CD4-positive, alpha-beta T cell treated with Interleukin-21 for 1 hour (primary cell): ENCODE measurements at places on chromosomes 2 and 18.

DNA sequence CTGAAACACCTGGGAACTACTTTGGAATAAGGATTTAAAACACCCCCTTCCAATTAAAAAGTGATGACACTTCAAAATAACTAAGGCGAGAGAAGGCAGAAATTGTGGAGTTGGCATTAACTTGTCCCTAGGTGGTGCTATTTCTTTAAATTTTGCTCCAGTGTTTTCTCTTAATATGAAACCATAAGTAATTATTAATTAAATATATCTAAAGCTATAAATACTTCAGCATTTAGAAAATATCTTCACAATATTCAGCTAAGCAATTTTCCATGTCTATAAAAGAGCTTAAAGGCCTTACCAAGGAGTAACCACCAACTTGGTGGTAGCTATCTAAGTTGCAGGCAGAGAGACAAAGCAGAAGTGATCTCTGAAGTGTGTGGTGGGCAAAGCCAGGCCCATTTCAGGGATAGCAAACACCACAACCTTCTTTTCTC is 186.8 kb upstream of the PGAP1 start:
- DNase-seq: peak; percentile 51

GRCh38 chr18:6868033-6868432 is 138.5 kb downstream of the ARHGAP28 start:
- no peak for DNase-seq

DNA sequence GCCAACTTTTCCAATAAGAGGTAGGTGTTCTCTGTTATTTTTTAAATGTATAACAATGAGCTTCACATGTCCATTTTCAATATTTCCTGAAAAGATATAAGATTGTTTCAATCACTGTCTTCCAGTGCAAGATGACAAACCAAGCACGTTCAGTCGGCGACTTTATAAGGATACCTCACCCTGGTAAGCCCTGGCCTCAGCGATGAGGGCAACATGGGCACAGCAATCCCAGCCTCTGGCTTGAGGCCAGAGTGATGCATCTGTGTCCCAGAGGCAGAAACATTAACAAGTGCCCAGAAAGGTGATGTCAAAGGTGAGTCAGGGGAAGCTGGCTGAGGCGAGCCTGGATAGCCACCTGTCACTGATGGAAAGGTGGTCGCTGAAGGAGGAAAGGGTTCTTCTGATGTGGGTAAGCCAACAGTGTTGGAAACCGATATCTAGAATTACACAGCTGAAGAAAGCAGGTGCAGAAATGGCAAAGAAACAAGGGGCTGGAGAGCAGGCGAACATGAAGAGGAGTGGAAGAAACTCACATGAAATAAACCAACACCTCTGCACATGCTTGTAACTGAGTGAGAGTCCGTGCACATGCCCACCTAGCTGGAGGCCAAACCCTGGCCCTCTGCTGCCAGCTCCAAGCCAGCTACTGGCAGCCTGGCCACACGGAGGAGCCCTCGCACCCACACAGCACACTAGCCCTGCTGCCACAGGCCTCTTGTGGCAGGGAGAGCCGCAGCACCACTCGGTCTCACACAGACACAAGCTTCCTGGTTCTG is 65.5 kb downstream of the FBXO15 start:
- DNase-seq: peak; percentile 62

DNA sequence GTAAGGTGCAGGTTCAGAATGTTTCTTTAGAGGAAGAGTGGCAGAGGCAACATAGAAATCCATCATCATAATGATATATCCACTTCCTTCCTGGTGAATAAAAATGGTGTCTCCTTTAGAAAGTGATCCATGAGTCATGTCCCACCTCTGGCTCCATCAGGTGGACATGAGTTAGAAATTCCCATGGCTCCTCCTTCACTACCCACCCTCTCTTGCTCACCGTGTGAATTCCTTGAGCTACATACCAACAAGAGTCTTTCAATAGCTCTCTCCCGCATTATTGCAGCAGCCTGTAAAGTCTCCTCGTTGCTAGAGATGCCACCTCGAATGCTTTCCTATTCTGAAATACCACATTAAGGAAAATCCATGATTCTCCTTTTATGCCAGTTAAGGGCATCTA is 317.6 kb downstream of the LNPK start:
- DNase-seq: no peak

DNA sequence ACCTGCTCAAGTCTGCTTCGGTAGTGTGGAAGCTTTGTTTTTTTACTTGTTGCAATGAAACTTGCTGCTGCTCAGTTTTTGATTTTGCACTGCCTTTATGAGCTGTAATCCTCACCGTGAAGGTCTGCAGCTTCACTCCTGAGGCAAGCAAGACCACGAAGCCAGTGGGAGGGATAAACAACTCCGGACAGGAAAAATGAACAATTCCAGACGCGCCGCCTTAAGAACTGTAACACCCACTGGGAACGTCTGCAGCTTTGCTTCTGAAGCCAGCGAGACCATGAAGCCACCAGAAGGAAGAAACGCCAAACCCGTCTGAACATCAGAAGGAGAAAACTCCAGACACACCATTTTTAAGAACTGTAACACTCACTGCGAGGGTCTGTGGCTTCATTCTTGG is 245.7 kb upstream of the REG3G start:
- DNase-seq: no peak

- no peak for DNase-seq
Measured at GRCh38 chr2:112520234-112520783, 22.0 kb upstream of the POLR1B start.

DNA sequence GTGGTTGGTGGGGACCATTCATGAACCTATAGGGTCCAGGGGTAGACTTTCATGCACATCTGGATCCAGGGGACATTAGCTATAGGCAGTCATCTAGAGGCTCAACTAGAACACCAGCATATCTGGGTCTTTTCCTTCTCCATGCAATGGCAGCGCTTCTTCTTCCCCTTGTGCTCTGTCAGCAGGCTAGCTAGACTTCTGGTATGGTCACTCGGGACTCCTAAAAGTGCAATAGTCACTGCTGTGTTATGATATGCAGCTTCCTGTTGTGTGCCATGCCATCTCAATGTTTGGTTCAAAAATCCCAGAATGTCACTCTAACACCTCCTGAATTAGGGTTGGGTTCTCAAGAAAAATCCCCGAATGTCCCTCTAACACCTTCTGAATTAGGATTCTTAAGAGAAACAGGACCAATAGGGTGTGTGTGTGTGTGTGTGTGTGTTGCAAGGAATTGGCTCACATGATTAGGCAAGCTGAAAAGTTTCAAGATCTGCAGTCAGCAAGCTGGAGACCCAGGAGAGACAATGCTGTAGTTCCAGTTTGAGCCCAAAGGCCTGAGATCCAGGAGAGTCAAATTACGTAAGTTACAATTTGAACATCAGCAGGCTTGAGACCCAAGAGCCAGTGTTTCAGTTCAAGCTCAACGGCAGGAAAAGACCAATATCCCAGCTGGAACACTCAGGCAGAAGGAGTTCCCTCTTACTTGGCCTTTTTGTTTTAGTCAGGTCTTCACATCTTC is 97.1 kb upstream of the LTBP1 start:
- DNase-seq: no peak

- no peak for DNase-seq
Measured at GRCh38 chr2:195021711-195022507, 635.1 kb upstream of the SLC39A10 start.

DNA sequence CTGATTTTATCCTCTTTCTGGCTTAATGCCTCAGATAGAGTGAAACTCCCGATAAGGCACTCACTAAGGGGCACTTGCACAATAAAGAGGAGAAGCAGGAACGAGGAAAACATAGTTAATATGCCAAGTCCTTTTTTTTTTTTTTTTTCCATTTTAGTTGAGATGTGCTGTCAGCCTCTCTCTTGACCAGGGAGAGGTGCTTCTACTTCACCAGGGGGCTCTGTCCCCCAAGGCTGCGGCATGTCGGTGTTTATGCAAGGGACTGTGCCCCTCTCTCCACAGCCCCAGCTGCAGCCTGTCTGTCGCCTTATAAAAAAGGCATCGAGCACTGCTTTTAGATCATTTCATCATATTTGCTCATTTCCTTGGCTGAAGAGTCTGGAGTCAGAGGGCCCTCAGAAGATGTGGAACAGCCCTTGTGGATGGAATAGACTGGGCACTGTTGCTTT is 178.1 kb downstream of the SLC8A1 start:
- no peak for DNase-seq

DNA sequence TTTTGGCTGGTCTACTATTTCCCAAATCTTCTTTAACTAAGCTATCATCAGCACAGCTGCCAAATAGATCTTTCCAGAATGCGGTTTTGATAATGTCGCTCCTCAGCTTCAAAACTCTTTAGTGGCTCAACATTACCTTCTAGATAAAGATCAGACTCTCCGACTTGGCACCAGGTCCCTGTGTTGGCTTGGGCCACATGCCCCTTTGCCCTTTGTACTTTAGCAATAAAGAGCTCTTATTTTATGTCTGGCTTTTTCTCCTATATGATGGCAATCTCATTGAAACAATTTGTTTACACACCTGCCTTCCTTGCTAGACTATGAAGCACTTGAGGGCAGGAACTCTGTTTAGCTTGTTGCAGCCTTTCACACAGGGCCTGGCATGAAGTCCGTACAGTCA is 128.9 kb upstream of the GATA6 start:
- DNase-seq: no peak

GRCh38 chr2:234823877-234824376 is 127.9 kb upstream of the SH3BP4 start:
- DNase-seq: no peak
